ENCODE measurements at places on chromosomes 6 and 20.

- no peak for DNase-seq
Observed at GRCh38 chr6:74891349-74891831, 314.5 kb downstream of the COL12A1 start.

DNA sequence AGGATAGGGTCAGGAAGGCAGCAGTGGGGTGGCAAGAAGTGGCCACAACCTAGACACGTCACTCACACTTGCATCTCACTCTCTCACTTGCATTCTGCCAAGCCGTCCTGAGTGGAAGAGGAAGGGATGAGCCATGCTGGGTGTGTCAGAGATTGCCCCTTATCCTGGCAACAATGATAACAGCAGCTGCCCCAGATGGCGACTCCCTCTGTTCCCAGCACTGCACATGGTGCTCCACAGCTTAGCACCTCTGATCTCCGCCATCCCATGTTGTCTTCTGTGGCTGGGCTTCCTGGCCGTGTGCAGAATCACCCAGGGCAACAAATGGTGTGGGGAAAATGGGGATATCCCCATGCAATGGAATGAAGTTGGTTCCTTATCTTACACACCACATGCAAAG is 11.1 kb downstream of the KCNB1 start:
- no peak for DNase-seq

GRCh38 chr6:128305228-128305627 is 215.2 kb downstream of the PTPRK start:
- no peak for DNase-seq

- no peak for DNase-seq
Observed at GRCh38 chr6:22614547-22614946, 45.2 kb downstream of the HDGFL1 start.

GRCh38 chr20:8670207-8670892 is 398.5 kb upstream of the PLCB4 start:
- no peak for DNase-seq

DNA sequence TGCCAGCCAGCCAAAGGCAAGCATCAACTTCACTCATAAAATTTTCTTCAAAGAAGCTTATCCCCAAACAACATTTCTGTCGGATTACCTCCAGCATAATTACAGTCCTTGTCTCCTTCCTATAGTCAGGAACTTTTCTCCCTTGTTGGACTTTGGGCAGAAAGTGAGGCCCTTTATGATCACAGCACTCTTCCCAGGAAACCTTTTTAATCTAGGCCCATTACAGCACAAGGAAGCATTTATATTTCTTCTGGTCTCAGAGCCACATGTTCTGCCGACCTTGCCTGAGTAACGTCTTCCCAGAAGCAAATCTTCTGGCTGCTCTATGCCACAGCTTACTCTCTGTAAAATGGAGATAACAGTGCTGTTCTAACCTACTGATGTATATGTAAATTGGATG is 437.2 kb upstream of the SLC35B3 start:
- DNase-seq: no peak

DNA sequence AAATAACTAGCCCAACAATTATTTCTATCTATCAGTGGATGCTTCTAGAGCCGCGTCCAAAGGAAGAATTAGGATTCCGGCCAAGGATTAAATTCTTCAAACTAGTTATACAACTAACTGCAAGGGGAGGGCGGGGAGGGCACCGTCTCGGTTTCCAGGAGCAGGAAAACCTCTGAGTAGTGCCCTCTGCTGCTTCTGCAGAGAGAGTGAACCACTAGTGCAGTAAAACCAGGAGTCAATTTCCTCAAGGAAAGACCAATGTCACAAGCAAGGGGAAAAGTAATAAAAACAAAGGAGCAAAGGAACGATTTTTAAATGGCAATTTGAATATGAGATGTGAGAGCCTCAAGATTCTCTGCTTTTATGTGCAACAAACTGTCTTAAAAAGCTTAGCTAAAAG is 16.5 kb upstream of the UBE2J1 start:
- DNase-seq: no peak

DNA sequence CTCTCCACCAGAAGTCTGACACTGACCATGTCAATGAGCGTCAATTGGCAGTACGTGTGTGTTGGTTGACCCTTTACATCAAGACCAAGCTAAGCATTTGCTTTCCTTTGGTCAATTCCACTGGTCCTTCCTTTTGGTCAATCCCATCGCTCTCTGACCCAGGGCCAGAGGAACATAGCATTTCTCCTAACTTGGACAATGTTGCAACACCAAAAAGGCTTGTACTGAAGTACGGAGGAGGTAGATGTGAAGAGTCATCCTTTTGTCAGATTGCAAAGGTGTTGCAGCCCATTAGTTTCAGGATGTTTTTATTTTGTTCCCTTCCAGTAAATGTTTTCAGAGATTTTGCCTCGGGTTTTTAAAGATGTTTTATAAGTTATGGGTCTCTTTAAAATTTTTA is 24.6 kb downstream of the EDN1 start:
- DNase-seq: no peak

GRCh38 chr6:157587127-157587926 is 206.3 kb downstream of the ZDHHC14 start:
- no peak for DNase-seq

- DNase-seq: peak; percentile 69
Observed at GRCh38 chr6:43334466-43335095, 26.0 kb upstream of the CRIP3 start.

DNA sequence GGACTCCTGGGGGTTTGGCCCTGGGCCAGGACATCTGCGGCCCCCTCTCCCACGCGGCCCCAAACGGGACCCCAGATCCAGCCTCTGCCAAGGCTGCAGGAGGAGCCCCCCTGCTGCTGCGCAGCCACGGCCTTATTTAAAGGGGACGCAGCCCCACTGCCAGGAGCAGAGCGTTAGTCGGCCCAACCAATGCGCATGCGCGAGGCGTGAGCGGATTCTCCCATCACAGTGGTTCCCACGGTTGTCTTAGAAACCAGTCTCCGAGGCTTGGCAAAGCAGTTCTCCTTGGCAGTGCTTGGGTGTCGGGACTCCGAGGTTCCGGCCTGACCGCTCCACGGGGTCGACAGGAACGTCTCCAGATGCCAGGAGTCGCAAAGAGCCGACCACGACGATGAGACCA is 288.3 kb upstream of the ZNF337 start:
- no peak for DNase-seq

- DNase-seq: no peak
Observed at GRCh38 chr20:2059411-2059810, 42.2 kb upstream of the STK35 start.
